ENCODE measurements at places on chromosomes 7 and 10. TPM values are rescaled to one million over a fixed set of nuclear protein-coding genes. Genes with fewer than 3 reads are reported as not detected.

Gene CCL24
- total RNA-seq: not detected

Gene ENKUR
- total RNA-seq: 0.18 TPM

Gene CPXM2
- 6.8 TPM for total RNA-seq

Gene MRLN
- not detected for total RNA-seq

Gene C10orf143
- 0.32 TPM for total RNA-seq

Gene LOXL4
- 240 TPM for total RNA-seq

Gene TRPV6
- total RNA-seq: not detected

Gene TMEM254
- total RNA-seq: 6.6 TPM

Gene ITGA8
- total RNA-seq: under 0.01 TPM

Gene MRPS24
- total RNA-seq: 67.1 TPM

Gene SORCS3
- total RNA-seq: not detected

Gene FAM25A
- total RNA-seq: not detected

Gene DNAJC12
- 5.1 TPM for total RNA-seq

Gene WNT8B
- total RNA-seq: not detected

Gene STEAP2
- total RNA-seq: 9.2 TPM

Gene EN2
- total RNA-seq: under 0.01 TPM

Gene OR9A2
- total RNA-seq: not detected

Gene HILPDA
- total RNA-seq: 38.9 TPM

Gene RET
- total RNA-seq: 0.74 TPM

Gene LRRC17
- 69.2 TPM for total RNA-seq

Gene MYO3A
- not detected for total RNA-seq

Gene SPDYE1
- not detected for total RNA-seq

Gene BTBD16
- total RNA-seq: not detected

Gene RBP3
- not detected for total RNA-seq

Gene ZC3HAV1
- total RNA-seq: 26.4 TPM

Gene ABCC2
- 0.89 TPM for total RNA-seq

Gene ARHGEF35
- total RNA-seq: 0.59 TPM

Gene TAS2R5
- total RNA-seq: 1.2 TPM

Gene PANK1
- total RNA-seq: 9.8 TPM

Gene ANKRD30A
- not detected for total RNA-seq

Gene CPEB3
- total RNA-seq: 0.92 TPM

Gene CPA4
- total RNA-seq: 113 TPM

Gene BMPER
- 34.0 TPM for total RNA-seq

Gene SPAG6
- not detected for total RNA-seq

Gene MMS19
- total RNA-seq: 84.2 TPM

Gene PNLIP
- total RNA-seq: not detected

Gene OPALIN
- total RNA-seq: not detected

Gene PTN
- 7.7 TPM for total RNA-seq

Gene C10orf105
- total RNA-seq: not detected

Gene EIF3A
- 119 TPM for total RNA-seq

Gene CRTAC1
- under 0.01 TPM for total RNA-seq

Gene MARCHF5
- total RNA-seq: 30.0 TPM

Gene POLR2J2
- total RNA-seq: 2.7 TPM

Gene CLRN3
- total RNA-seq: not detected

Gene XRCC2
- total RNA-seq: 0.30 TPM

Gene GNAT3
- not detected for total RNA-seq

Gene TRIM74
- total RNA-seq: not detected
